CD4-positive, alpha-beta T cell treated with Interleukin-6 at 100 ng/mL for 8 hours (primary cell): ENCODE measurements at places on chromosomes 3 and 15.

GRCh38 chr3:157129803-157130466 is 30.0 kb downstream of the CCNL1 start:
- DNase-seq: peak; percentile 28

DNA sequence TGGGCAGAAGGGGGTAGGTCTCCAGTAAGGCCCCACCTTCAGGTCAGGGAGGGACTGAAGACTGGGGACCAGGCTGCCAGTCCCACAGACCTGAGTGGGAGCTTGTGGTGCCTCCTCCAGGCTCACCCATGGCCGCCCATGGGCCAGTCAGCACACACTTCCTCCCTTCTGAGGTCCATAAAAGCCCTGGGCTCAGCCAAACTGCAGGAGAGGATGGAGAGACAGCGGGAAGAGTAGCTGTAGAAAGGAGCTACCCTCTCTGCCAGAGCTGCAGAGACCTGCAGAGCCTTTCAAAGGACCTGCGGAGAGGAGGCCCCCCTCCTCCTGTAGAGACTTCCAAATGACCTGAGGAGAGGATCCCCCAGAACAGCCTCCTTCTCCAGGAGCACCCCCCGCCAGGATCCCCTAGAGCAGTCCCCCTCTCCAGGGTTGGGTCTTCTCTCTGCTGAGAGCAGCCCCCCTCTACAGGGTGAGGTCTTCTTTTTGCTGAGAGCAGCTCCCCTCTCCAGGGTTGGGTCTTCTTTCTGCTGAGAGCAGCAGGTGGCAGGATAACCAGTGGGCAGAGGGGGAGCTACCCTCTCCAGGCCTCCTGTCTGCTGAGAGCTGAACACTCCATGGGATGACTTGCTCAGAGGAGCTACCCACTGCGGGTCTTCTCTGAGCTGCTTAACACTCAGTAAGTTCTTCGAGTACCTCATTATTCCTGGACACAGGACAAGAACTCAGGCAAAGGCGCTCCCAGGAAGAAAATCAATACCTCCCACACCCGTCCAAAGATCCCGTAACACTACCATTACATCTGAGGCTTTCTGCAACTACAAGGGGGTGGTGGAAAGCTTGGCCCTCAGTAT is 5.0 kb upstream of the SKIC8 start:
- no peak for DNase-seq

DNA sequence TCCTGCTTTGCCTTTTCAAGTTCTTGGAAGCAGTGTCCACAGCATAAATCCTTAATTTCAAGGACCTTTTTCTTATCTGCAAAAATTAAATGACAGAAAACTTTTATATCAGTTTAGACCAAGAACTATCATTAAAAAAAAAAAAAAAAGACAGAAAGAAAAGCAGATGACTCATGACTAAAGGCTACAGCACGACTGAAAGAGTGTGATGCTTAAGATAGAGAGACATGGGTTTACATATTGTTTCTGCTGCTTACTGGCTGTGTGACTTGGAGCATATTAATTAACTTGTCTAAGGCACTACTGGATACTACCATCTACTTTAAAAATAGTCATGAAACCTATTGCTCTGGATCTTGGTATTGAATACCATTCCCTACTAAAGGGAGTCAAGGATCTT is 62.3 kb downstream of the CEP152 start:
- no peak for DNase-seq

GRCh38 chr3:135134684-135135075 is 339.6 kb downstream of the EPHB1 start:
- no peak for DNase-seq

- no peak for DNase-seq
These were observed 55.8 kb upstream of the GATM start for GRCh38 chr15:45434078-45434567.

DNA sequence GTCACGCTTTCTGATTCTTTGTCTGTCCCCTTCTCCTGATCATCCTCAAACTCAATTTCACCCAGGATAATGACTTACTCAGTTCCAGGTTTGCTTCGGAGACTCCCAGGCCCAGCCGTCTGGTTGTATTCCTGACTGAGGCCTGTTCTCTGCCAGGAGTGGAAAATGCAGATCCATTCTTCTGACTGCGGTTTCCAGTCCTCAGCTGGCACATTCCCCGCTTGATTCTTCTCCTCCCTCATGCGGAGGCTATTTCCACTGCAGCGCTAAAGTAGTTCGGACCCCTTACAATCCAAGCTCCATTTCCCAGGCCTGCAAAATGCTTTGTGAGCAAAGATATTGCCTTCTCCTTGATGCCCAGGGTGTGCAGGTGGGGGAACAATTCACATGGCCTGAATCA is 47.2 kb upstream of the GALNT15 start:
- no peak for DNase-seq

DNA sequence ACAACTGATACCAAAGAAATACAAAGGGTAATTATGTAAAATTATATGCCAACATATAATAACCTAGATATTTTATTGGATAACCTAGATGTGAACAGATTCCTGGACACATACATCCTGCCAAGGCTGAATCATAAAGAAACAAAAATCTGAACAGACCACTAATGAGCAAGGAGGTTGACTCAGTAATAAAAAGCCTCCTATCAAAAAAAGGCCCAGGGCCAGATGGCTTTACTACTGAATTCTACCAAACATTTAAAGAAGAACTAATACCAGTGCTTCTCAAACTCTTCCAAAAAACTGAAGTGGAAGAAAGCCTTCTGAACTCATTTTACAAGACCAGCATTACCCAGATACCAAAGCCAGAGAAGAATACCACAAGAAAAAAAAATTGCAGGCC is 32.4 kb downstream of the THBS1 start:
- no peak for DNase-seq

GRCh38 chr3:183254487-183255347 is 1.7 kb downstream of the B3GNT5 start:
- no peak for DNase-seq

DNA sequence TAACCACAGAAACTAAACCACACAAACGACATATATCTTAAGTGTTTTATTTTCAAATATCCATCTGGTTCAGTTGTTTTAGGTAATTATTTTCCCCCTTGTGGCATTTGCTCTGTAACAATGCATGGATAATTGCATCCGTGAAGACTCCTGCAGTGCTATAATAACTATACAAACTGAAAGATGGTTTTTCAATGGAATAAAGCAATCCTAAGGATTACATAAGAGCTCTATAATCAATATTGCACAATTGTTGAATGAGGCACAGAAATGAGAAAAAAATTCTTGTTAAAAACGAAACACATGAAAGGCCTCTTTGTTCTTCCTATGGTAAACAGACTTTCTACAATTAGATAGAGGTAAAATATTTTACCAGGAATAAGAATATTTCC is 446.0 kb upstream of the EPHA3 start:
- no peak for DNase-seq

- no peak for DNase-seq
These were observed 58.6 kb downstream of the PRICKLE2 start for GRCh38 chr3:64166584-64167162.

GRCh38 chr3:55089211-55089610 is 161.4 kb upstream of the LRTM1 start:
- DNase-seq: no peak

GRCh38 chr15:55676507-55676906 is 66.4 kb downstream of the PRTG start:
- DNase-seq: no peak

GRCh38 chr15:40853241-40853890 is 9.5 kb downstream of the SPINT1 start:
- DNase-seq: no peak

DNA sequence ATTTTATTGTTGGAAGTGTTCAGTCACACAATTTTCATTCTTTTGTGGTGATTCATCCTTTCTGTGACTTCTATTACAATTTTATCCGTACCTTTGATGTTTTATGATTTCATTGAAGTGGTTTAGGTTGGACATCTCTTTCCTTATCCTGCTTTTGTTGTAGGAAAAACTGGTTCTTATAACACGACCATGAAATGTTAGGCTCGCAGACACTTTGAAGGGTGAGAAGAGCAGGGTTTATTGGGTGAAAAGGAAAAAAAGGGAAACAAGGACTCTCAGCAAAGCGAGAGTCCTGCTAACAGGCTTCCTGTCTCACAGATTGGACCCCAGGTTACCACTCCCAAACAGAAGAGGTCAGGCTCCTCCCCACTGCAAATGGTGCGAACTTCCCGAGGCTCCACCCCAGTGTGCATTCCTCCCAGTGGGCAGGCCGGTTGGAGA is 257.4 kb downstream of the STXBP5L start:
- no peak for DNase-seq

DNA sequence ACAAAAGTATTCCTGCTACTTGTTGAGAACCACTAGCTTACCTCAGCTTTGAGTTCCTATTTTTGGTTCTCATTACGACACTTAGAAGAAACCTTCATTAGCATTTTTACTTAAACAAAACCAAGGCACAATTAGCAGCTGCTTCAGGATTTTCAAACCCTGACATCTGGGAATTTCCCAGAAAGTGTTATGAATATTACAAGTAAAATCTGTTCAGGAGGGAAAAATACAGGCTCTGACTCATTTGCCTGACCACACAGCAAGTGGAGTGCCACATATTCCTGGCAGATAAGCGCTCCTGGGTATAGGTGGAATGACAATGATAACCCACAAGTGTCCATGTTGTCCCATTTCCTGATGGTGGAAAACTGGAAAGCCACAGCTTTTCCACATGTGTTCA is 10.3 kb upstream of the RFTN1 start:
- DNase-seq: no peak

GRCh38 chr3:107522510-107523288 is at the start of gene BBX:
BBX (plus strand) TSS chr3:107522962; CDS start chr3:107710461, 187,499 bp downstream.
- peak; percentile 90 for DNase-seq

GRCh38 chr15:22955544-22956119 is 24.5 kb downstream of the CYFIP1 start:
- no peak for DNase-seq

DNA sequence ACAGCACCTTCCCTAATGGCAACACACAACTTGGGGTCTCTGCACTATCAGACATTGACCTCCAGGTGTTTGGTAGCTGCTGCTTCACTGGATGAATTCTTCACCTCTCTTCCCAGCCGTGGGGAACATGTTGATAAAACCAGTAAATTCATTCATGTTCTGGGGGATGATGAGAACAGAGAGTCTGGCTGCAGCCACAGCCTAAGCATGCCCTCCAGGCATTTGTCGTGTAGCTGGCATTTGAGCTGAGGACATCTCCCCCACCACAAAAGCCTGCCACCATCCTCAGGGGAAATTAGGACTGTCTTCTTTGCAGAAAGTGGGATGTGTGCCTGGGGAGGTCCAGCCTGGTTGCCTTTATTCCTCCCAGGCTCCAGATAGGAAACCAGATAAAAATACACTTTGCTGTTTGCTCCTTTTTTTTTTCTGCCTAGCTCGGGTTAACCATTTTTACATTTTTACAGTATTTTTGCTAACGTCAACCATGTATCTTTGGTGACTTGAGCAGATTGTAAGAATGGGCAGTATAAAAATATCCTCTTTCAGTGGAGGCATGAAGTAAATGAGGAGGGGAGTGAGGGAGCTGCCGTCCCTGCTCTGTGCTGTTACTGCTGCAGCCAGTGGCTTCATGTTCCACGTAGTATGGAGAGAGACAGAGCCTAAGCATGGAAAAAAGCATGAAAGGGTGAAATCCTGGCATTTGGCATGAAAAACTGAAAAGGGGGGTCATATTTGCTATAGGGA is 444.0 kb downstream of the EPHB1 start:
- no peak for DNase-seq

DNA sequence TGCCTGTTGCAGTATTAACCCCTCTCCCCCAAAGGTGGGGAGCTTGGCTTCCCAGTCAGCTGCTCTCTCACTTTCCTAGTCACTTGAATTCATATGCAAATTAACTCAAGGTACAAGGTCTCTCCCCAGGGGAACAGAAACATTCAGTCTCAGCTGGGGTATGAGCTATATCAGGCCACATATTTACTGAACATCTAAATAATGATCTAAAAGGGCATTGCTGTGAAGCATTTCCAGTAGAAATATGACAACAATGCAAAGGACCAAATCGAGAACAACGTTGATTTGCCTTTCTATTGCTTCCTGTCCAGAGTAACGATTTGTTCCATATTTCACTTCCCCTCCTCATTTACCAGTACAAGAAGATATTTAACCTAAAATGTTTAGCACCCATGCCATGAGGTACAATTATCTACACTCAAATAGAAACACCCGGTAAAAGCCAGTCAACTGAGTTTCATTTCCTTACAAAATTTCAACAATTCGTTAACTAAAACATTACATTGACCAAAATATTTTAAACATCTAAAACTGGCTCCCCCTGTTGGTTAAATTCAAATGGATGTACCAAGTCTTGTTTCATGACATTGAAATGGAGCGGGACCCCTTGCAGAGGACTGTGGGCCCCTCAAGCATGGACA is 36.5 kb upstream of the KLHL6 start:
- peak; percentile 39 for DNase-seq

DNA sequence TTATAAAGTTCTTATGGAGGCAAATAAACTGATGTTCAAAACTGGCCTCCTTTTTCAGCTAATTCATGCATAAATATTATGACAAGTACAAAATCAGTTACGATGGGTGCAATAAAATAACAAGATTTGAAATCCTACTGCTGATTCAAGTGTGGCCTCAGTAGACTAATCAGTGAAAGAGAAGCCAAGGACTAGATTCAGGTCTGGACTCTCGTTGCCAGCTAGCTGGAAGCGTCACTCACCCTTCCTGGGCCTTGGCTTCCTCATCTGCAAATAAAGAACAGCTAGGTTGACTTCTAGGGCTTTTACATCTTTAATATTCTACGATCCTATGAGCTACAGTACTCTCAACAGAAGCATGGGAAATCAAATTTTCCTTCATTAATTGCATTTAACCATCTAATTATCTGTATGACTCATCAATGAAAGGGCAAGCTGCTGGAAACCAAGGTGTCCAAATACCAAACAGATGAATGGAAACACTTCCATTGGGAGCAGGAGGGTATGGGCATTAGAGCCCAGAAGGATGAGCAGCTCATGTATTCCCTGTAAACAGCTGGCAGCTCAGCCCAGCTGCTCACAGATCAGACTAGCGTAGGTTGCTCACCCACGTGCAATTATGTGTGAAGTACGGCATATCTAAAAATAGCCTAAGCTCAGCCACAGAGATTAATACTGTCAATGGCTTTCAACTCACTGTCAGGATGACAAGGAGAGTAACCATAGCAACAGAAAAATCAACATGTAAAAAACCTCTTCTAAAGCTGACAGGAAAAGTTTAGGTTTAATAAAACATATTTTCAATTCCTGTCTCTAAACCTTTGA is 294.8 kb downstream of the PLCL2 start:
- DNase-seq: no peak

DNA sequence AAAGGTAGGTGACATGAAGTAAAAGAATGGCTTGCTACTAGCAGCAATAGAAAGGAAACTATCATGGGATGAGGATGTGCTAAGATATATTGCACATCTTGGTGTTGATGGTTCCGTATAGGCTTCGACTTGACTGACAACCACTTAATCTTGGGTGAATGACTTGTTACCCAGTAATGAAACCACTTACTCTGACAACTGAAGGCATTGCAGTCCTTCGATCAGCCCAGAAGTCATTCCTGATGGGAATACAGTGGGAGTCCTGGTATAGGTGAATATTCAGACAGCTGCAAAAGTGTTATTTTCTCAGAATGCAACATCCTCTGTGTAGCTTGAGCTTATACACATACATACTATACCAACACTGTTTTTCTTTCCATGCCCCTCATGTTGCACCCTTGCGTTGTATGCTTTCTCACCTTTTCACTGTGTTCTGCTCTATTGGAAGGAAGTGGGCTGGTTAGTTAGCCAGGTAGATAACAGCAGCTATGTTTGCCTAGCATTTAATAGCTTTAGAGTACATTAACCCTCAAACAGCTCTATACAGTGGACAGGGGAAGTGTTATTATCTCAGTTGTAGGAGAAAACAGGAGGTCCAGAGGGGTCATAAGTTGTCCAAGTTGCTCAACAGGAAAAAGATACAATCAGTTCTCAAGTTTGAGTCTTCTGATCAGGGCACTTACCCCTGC is 376.5 kb downstream of the MFSD1 start:
- DNase-seq: no peak
